SW480 (cell line): ENCODE measurements at places on chromosomes 11 and 22.

DNA sequence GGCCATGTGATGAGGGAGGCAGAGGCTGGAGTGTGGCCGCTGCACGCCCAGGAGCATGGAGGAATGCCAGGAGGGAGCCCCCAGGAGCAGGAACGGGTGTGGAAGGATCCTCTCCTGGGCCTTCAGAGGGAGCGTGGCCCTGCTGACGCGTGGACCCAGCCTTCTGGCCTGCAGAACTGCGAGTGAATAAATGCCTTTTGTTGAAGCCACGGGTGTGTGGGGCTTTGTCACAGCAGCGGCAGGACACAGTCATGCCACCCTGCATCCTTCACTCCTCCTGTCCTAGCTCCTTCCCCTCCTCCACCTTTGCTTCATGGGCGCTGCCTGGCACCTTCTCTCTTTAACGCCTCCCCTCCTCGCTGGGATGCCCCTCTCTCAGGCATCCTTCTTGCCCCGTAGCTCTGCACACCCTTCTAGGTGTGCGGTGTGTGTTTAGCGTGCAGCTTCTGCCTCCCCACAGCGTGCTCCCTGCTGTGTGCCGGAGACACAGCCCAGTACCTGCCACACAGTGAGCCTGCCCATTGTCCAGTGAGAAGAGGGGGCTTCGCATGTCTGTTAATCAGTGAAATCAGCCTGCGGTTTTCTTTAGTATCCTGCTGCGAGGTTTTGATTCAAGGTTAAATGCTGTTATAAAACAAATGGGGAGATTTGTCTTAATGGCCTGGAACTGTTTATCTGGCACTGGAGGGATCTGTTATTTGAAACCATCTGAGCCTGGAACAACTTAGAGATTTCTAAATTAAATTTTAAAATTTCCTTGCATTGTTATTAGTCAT lies 459.6 kb downstream of the TBC1D22A start:
- no peak for DNase-seq

DNA sequence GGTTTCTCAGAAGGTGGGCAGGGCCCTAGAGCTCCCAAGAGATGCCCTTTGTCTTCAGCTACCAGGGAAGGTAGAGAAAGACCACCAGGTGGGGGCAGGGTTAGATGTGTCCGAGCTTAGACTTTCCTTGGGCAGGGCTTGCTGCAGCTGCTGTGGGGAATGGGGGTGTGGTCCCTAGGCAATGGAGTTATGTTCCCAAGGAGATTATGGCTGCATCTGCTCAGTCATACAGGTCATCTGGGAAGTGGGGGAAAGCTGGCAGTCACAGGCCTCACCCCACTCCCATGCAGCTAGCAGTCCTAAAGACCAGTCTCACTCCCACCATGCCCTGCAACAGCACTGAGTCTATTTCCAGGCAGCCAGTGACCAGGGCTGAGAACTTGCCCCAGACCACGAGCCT lies 29.5 kb downstream of the MMP27 start:
- no peak for DNase-seq

DNA sequence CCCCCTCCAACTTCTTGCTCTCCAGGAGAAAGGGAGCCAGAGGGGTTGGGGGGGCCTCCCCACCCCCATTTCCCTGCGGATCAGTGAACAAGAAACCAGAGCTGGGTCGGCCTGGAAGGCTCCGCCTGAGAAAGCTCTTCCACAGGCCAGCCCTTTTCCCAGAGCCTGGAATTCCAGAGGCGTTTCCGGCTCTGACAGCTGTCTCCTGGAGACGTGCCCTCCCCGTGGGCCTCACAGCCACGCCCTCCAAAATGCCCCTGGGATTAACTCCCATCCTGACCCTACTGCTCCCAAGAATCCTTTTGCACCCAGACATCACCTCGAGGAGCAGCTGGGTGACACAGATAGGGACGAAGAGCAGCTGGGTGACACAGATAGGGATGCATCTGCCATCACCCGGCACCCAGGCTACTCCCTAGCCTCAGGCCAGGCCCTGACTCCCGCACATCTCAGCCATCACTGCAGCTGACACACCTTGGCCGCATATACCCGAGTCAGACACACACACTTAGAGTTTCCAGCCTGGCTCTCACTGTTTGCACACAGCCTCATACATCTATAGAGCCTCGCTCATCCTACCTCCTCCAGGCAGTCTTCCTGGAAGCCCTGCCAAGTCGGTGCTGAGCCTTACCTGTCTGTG lies 7.6 kb upstream of the CDC42EP1 start:
- no peak for DNase-seq

- no peak for DNase-seq
Measured at GRCh38 chr22:48303369-48303725, 1524.3 kb downstream of the BRD1 start.
